ENCODE measurements at places on chromosomes 7 and 10. TPM values are rescaled to one million over a fixed set of nuclear protein-coding genes. Genes with fewer than 3 reads are reported as not detected.

FGFR2 gene
- total RNA-seq = not detected

DNA sequence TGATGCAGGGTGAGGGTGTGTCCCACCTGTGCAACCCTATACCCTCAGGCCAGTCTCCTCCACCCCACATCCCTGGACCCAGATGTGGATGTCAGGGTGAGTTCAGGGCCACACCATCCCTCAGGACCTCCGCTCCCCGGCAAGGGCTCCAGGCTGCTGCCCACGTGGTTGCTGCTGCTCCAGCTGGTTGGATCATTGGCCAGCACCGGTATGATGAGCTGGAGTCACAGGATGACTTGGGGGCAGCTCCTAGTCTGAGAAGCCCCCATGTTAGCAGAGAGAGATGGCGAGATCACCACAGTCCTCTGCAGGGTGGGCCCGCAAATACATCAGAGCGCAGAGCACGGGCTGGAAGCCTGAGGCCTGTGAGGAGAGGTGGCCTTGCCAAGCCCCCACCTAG, 103.3 kb upstream of the GDF10 start:
- no peak for DNase-seq

DNA sequence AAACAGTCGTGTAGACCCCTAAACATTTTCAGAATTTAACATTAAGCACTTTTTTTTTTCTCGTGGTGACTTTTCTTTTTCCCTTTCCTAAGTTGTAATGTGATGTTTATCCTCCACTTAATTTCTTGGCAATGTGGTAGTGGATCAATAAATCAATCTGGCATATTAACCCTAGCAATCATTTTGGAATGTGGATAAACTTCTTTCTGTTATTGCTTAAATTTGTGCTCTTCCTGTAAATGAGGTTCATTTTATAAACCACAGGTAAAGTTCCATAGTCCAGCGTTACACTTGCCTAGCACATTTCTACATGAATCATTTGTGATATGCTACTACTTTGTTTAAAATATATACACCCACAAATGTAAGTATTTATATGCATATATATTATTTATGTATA, 247.4 kb upstream of the ETV1 start:
- no peak for DNase-seq

ATOH7 gene
- not detected for total RNA-seq

GRCh38 chr7:33910756-33911155, 5.4 kb downstream of the BMPER start:
- DNase-seq = no peak

- DNase-seq = no peak
Measured at GRCh38 chr10:62154231-62154630, 114.4 kb downstream of the RTKN2 start.

DNA sequence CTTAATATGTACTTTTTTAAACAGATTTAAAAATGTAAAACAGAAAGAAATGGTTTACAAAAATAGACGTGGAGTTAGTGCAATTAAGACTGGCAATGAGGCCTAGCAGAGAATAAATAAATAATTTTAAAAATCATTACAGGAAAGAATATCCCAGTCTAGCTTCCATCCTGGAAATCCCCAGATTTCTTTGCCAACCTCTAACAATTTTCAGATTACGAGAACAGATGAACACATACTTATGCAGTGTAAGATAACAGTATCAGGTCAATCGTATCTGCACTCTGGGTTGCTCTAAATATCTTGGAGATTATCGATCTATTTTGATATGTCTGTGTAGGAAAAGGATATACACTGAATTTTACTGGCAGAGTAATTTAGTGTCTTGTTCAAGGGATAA, 210.5 kb downstream of the SEMA3A start:
- DNase-seq = peak; percentile 53

SUGCT gene
- total RNA-seq = 0.87 TPM

PPIF gene
- 13.1 TPM for total RNA-seq

DNA sequence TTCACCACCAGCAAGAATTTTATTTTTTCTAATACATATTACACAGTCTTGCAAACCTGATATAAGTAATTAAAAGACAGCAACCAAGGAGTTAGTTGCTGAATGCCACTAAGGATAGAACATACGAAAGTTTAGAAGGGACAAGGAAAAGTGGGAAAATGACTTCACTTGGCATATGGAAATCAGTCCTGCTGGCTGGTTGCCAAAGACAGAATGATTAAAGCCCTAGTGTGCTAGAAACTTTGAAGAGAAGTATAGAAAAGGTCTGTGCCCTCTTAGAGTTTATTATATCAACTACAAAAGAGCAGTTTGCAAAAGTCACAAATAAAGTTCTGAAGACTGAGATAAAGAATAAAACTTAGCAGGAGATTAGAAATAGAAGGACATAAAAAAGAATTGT, 5.8 kb upstream of the YAE1 start:
- DNase-seq = no peak

GRM3 gene
- not detected for total RNA-seq

DNA sequence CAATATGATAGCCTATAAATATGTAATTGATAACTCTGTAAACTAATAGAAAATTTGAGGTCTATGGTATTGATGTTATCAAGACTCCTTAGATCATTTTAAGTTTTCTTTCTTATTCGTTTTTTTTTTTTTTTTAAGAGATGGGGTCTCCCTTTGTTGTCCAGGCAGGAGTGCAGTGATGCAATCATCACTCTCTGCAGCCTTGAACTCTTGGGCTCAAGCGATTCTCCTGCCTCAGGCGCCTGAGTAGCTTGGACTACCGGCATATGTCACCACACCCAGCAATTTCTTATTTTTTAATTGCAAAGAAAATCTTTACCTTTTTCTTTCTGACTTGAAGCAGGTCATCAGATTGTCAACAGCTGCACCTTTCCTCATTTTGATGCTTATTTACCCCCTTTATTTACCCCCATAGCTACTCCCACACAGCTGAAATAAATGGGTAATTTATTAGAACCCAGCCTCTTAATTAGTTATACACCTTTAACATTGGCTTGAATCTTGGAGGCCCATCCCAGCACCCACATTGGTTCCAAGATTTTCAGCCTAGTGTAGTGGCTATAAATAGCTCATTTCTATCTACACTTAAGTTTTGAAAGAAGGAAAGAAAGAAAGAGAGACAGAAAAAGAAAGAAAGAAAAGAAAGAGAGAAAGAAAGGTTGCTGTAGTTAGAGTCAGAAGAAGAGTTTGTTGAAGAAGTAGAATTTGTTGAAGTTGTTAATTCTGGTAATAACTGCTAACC, 38.3 kb downstream of the ARL4A start:
- no peak for DNase-seq

- DNase-seq = no peak
Measured at GRCh38 chr7:76220185-76221057, 18.7 kb downstream of the SRRM3 start.

GRCh38 chr10:7090529-7090928, 320.3 kb downstream of the SFMBT2 start:
- no peak for DNase-seq

POR gene
- 67.6 TPM for total RNA-seq

- DNase-seq = no peak
Measured at GRCh38 chr7:143227806-143228205, 6.0 kb downstream of the TAS2R40 start.

WDFY4 gene
- total RNA-seq = 0.87 TPM

GRCh38 chr10:97683556-97684367, 3.3 kb downstream of the AVPI1 start:
- peak; percentile 40 for DNase-seq

GRCh38 chr7:21944616-21945453, 864 bp downstream of the CDCA7L start:
- peak; percentile 35 for DNase-seq

DNA sequence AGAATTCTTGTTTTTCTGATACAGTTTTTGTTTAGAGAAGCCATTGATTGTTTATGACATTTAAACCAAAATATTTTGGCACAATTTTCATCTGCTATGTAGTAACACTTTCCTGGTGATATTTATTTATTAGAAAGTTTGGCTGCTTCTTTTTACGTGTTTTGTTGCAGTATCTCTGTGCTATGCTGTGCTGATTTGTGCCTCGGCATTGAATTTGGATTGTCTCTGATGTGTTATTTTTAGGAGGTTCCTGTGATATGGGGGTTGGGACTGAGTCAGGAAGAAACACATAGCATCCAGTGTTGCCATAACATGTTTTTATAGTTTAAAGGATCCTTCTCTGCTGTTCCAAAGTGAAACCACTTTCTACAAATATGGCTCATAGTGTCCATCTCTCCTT, 1197.7 kb upstream of the LRRN3 start:
- no peak for DNase-seq

CALHM1 gene
- total RNA-seq = not detected

DNA sequence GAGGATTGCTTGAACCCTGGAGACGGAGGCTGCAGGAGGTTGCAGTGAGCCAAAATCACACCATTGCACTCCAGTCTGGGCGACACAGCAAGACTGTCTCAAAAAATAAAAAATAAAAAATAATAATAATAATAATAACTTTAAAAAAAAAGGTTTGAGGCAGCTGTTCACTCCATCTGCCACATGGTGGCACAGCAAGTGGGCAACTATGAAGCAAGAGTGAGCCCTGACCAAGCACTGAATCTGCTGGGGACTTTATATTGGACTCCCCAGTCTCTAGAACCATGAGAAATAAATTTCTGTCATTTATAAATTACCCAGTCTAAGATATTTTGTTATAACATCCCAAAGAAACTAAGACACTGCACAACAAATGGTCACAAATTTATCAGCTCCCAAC, 14.6 kb upstream of the BRI3 start:
- DNase-seq = peak; percentile 63

SMO gene
- 3.1 TPM for total RNA-seq

- peak; percentile 57 for DNase-seq
Measured at GRCh38 chr7:44994877-44995554, 5.0 kb upstream of the CCM2 start.

CCDC172 gene
- not detected for total RNA-seq

CHN2 gene
- total RNA-seq = 0.44 TPM

- no peak for DNase-seq
Measured at GRCh38 chr10:52533986-52534385, 219.9 kb downstream of the DKK1 start.

GRCh38 chr10:116247691-116248090, 25.3 kb downstream of the GFRA1 start:
- DNase-seq = no peak

DNA sequence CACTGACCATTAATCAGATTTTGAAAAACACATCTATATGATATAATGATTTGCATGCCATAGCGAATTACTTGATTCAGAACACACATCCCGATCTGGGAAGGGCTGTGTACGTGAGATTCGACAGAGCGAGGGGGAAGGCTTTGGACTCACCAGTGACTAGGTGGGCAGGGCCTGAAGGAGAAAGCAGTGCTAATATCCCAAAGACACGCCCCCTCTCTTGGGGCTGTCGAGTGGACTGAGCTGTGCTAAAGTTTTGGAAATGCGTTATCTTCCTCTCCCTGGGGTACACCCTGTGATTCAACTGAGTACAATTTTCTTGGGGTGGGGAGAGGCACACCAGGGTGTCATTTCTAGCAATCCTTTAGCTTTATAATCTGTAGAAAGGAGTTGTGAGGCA, 1.8 kb downstream of the LRRC17 start:
- DNase-seq = no peak

- peak; percentile 19 for DNase-seq
Measured at GRCh38 chr10:97685395-97685958, 1.6 kb downstream of the AVPI1 start.

GRCh38 chr10:53111529-53111928, 338.9 kb upstream of the MBL2 start:
- no peak for DNase-seq

GRCh38 chr7:39086638-39087360, 109.1 kb downstream of the POU6F2 start:
- DNase-seq = no peak

DNA sequence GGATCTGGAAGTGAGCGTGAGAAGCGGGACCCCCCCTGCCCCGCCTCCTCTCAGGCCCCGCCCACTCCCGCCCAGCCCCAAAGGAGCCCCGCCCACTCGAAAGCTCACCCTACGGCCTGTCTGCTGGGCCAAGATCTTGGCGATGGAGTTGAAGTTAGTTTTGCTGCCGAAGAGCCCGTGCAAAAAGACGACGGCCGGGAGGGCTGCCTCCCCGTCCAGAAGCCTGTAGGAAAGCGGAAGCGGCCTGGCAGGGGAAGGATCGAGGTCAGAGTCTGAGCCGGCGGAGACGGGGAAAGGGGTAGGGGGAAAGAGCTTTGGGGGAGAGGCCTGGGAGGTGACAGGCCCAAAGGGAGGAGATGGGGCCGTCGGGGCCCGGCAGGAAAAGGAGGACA, 386 bp downstream of the ABHD11 start:
- DNase-seq = peak; percentile 41

- DNase-seq = peak; percentile 9
Measured at GRCh38 chr7:139232904-139233303, 1.9 kb downstream of the UBN2 start.

All from lung microvascular endothelial cell (primary cell).